ENCODE measurements at places on chromosomes 7 and 10. TPM values are rescaled to one million over a fixed set of nuclear protein-coding genes. Genes with fewer than 3 reads are reported as not detected.

DNA sequence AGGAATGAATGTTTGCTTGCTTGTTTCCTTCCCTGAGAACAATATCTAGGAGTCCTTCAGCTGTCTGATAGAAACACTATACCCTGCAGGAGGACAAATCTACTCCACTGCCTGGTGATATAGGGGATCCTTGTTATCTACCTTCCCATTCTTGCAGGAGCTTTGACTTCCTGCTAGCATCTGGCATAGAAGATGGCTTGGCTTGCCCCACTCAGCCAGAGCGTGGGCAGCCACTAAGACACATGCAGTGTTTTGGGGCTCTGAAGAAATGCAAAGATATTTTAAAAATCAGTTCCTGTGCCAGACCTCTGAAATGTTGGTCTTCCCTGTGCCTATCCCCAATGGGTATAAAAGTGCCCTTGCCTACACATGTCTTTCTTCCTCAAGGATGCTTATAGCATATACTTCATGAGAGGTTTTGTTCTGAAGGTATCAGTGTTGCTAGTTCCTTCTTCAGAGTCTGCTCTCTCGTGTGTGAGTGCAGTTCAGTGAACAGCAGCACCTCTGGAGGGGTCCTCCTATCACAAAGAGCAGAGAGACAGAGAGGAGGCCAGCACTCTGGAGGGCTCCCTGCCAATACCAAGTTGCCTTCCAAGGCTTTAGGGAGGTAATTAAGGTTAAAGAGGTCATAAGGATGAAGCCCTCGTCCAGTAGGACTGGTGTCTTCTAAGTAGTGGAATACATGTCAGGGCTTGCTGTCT, 149.1 kb upstream of the CALCR start:
- no peak for DNase-seq

DNA sequence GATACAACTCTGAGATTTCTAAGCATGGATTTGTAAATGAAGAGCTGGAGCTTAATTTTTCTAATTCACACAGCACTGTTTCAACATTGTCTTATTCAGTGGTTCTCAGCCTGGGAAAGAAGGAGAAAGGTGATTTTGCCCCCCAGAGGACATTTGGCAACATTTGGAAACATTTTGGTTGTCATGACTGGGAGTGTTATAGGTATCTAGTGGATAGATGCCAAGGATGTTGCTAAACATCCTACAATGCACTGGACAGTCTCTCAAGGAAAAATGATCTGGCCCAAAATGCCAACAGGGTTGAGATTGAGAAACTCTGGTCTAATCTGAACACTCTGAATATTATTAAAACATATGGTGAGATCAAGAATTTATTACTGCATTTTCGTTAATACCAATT, 3.8 kb upstream of the CAV2 start:
- DNase-seq: peak; percentile 79

DNA sequence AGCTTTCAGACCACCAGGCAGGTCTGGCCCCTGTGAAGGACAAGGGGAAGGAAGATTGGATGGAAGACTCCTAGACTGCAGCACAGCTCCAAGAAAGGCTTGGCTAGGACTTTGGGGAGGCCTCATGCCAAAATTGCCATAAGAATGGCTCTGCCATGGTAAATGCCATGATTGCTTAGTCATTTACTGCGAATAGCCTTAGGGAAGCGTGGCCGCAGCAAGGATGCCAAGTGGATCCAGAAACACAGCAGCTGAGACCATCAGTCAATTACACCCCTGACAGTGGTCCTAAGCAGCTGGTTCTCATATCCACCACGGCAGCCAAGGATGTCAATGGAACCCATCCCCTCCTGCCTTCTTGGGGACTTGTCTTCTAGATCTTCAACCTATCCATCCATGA, 88.2 kb upstream of the AUTS2 start:
- DNase-seq: no peak

- no peak for DNase-seq
Observed at GRCh38 chr10:10368951-10369576, 648.6 kb upstream of the CELF2 start.

The SPDYE5 gene
- polyA plus RNA-seq: not detected

The MBL2 gene
- polyA plus RNA-seq: not detected

The UCN3 gene
- not detected for polyA plus RNA-seq

The EMX2 gene
- polyA plus RNA-seq: not detected
